ENCODE measurements at places on chromosomes 3 and 15.

DNA sequence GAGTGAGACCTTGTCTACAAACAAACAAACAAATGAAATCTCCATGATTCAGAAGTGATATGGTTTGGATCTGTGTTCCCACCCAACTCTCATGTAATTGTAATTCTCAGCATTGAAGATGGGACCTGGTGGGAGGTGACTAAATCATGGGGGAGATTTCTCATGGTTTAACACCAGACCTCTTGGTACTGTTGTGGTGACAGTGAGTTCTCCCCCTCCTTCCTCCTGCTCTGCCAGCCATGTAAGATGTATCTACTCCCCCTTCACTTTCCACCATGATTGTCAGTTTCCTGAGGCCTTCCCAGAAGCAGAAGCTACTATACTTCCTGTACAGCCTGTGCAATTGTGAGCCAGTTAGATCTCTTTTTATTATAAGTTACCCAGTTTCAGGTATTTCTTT, 438.4 kb upstream of the THBS1 start:
- no peak for DNase-seq

- peak; percentile 32 for DNase-seq
These were observed 120.3 kb downstream of the ETFA start for GRCh38 chr15:76190751-76191538.

- DNase-seq = no peak
These were observed 29.1 kb downstream of the GRM2 start for GRCh38 chr3:51735950-51736349.

- DNase-seq = no peak
These were observed 69.9 kb downstream of the FILIP1L start for GRCh38 chr3:100044369-100044768.

- DNase-seq = no peak
These were observed 396.1 kb downstream of the UNC13C start for GRCh38 chr15:54374184-54374952.

DNA sequence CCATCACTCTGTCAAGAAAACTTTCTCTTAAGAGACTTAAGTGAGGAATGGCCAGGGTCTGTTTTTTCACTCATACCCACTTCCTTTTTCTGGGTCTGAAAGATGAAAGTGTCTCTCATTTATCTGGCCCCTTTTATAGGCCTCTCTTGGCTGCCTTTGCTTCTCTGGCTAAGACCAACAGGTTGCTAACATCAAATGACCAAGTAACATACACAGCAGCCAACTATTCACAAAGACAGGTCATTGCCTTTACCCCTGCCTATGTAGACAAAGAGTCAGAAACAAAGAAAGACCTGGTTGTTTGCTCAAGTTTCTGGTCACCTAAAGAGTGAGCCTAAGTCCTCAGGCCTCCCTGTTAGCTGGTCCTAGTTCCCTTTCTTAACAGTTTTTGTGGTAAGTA, 24.0 kb upstream of the CSTA start:
- DNase-seq = no peak

GRCh38 chr3:15755181-15755580, 42.6 kb downstream of the ANKRD28 start:
- no peak for DNase-seq

DNA sequence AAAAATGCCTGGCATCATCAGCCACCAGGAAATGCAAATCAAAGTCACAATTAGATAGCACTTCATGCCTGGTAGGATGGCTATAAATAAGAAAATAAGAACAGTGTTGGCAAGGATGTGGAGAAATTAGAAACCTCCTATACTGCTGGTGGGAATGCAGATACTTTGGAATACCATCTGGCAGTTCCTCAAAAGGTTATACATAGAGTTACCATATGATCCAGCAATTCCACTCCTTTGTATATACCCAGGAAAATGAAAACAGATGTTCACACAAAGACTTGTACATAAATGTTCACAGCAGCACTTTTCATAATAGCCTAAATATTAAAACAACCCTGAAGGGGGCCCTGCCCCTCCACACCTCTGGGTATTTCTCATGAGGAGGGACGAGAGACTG, 13.7 kb downstream of the ACSBG1 start:
- no peak for DNase-seq

DNA sequence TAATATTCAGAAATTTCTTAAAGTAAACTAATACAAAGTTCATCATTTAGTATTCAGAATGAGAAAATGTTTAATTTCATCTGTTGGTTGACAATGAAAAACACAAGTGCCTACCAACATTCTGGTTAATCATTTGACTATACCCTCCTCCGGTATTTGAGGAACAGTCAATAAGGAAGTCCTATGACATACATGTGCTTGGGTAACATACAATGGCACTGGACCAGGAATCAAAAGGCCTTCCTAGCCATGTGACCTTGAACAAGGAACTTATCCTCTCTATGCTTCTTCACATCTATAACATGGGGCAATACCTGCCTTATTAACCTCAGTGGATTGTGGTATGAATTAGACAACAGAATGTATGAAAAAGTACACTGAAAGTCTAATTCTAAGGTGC, 65.8 kb downstream of the ZNF280D start:
- DNase-seq = no peak

- no peak for DNase-seq
These were observed 87.2 kb upstream of the NMNAT3 start for GRCh38 chr3:139764936-139765335.

GRCh38 chr3:197458179-197458707, 97.5 kb downstream of the BDH1 start:
- no peak for DNase-seq

DNA sequence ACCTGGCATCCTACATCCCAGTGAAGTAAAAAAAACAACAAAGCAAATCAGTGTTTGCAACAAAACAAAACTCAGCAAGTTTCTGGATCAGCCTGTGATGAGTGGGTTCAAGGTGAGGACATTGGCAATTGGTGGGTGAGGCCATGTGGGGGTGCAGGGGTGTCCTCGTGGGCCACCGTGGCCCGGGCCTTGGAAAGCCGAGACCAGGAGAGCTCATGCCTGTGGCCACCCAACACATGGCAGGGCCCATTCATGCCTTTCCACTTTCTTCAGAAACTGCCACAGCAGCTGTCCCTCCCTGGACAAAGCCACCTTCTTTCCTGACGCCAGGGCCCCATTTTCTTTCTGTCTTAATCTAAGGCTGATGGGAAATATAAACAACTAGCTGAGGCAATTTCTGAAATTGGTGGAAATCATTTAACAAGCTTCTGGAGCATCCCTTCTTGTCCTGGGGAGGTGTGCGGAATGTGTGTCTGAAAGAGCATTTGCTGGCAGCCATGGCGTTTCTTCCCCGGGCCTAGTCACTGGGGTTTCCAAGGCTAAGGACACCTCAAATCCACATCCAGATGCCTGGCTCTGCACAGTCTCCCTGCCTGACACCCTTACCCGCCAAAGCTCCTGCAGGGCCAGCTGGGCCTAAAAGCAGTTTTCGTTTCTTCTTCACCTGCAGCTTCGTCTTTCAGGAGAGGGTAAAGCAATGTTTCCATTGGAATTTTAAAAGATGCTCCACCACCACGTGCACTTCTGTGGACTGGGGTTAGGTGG, 34.1 kb upstream of the SFMBT1 start:
- DNase-seq = no peak

DNA sequence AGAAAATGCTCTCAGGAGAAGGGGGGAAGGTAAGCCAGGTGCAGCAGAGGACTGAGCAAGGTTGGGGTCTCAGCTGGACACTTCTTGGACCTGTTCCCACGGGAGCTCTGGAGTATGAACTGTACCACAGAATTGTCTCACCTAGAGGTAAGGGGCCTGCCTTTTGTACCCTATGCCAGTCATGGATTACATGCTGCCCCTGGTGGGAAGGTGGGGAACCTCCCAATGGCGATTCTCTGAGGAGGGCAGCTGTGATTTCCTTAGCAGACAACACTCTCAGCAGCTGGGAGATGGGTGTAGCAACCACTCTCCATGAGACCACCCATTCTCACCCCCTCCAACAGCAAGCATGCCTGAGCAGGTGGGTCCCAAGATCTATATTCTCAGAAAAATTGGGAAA, 329.4 kb upstream of the CTNNB1 start:
- no peak for DNase-seq

DNA sequence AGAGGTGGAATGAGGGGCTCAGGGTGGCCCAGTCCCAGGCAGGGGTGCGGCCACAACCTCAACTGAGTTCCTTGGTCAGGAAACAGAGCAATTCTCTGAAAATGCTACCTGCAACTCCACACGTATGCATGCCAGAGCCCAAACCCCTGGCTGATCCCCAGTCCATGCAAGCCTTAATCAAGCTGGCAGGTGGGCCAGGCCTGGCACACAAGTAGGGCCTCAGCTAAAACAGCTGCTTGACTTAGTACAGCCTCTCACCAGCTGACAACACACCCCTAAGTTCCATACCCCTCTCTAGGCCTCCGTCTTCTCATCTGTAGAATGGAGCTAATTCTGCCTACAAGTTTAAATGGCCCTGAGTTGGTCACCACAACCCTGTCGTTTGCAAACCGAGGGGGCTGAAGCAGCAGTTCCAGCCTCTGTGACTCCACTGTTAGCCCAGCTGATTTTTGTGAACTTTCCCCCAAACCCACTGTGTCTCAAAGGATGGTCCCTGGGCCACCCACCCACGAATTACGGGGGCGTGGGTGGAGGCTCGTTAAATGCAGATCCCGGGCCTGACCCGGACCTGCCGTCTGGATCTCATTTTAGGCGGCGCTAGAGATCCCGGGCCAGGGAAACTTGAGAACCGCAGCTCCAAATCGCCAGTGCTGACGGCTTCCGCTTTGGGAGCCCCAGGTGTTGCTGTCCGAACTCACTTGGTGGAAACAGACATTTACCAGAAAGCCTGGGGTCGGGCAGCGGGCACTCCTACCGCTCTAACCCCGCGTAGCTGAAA, 927 bp downstream of the CHDH start:
- DNase-seq = peak; percentile 4

DNA sequence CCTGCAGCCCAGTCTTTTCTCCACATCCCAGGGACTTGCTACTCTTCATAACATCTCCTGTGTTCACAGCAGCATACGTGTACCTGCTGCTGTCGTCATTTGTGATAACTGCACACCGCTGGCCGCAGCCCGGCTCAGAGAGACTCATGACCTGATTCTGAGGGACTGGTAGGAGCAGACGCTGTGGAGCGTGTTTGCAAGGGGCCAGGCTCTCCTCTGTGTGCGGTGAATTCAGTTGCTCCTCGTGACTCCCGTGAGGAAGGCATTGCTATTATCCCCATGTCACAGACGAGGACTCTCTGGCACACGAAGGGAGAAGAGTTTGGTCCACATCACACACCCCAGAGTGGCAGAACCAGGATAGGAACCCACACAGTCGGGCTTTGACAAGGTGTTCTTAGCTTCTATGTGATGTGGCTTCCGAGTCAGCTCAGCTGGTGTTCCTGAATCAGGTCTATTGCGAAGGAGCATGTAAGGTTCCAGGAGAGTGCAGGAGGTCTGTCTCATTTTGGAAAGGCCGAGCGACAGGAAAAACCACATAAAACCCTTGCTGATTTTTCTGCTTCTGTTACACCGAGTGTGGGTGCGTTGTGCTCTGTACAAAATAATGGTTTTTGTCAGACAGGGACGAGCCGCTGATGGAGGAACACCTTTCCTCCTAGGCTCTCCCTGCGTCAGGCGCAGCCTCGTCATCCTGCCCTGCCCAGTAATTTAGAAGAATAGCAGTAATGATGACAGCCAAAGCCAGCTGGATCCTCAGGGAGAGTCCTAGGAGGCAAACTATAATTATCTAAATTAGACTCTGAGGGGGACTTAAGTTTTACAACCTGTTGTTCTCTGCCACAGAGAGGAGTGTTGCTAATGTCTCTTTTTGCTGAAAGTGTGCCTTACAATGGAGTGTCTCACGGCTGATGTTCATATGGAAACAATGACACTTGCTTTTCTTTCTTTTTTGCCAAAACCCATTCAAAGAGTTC, 157.5 kb upstream of the RGMA start:
- DNase-seq = no peak

- DNase-seq = no peak
These were observed 236.2 kb downstream of the TLE3 start for GRCh38 chr15:69861331-69862171.

- no peak for DNase-seq
These were observed 28.1 kb upstream of the KLHL6 start for GRCh38 chr3:183583331-183584245.

DNA sequence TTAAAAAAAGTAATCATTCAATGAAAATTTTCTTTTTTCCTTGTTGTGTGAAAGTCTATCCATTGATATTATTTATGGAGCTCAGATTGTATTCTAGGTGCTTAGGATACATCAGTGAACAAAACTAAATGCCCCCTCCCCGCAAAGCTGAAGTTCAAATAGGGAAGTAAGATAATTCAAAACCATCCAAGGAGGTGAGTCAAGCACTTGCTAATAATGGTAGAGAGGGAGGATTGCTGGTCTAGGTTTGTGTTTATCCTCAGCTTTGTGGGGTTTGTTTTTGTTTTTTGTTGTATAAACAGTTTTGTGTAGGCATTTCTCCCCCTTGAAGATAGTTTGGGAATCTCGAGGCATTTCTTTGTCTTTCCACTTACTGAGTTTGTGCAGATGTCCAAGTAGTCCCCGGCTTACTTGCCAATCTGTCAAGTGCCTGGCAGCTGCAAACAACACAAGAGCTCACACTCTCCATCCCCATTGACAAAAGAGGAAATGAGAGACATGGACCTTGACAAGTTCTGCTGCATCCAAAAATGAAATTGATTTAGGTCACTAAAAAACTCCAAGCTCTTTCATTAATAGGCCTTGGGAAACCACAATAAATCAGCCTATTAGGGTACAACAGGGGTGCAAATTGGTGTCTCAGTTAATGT, 575.8 kb upstream of the TBL1XR1 start:
- peak; percentile 67 for DNase-seq

DNA sequence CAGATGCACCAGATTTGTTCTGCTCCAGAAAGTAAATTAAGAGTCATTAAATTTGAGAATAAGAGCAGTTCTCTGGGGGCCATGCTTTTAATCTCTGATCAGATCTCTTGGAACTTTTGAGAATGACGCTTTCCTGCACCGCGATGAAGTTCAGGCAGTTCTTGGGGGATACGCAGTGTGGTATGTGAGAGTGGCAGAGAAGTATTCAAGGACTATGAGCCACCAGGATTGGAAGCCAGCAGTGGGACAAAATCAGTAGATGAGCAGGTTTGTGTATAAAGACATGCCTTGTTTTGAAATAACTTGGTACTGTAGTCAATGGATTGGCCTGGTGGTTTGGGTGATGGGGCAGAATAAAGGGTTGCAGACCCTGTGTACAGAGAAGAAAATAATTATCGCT, 483.6 kb downstream of the ERC2 start:
- no peak for DNase-seq

GRCh38 chr3:37262816-37263393, 88.5 kb upstream of the LRRFIP2 start:
- no peak for DNase-seq

DNA sequence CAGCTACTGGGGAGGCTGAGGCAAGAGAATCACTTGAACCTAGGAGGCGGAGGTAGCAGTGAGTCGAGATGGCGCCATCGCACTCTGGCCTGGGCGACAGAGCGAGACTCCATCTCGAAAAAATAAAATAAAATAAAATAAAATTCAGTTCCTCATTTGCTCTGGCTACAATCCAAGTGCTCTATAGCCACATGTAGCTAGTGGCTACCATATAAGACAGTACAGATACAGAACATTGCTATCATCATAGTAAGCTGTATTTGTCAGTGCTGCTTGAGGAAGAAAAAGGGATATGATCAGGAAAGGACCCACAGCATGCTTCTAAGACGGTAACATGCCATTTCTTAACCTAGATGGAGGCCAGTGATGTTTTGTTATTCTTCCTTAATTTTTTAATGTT, 88.7 kb upstream of the CDAN1 start:
- DNase-seq = no peak

Measured in NCI-H510A treated with DMSO at 0.1 percent for 48 hours (cell line).